Activated T-helper 2 cell treated with anti-CD3 and anti-CD28 coated beads, Interferon-gamma antibody, Interleukin-2, Interleukin-4, amounts not matched to agents 10 μg/mL and 5 μg/mL and 100 μg/mL, durations not matched to agents 14 hours and 24 hours and 36 hours (primary cell): ENCODE measurements at places on chromosomes 7 and 10. TPM values are rescaled to one million over a fixed set of nuclear protein-coding genes. Genes with fewer than 3 reads are reported as not detected.

ANKRD61 gene
- 0.25 and 0.27 TPM in 2 replicates for total RNA-seq

LIPK gene
- total RNA-seq: not detected in 2 replicates

PPP1R3C gene
- 0.14 and 0.21 TPM in 2 replicates for total RNA-seq

SEMA3C gene
- total RNA-seq: 0.16 TPM in 1 of 2 replicates, not detected in the other

INSYN2A gene
- not detected in 2 replicates for total RNA-seq

TRIM8 gene
- 76.7 and 82.9 TPM in 2 replicates for total RNA-seq

C10orf62 gene
- total RNA-seq: not detected in 2 replicates

NEURL1 gene
- 1.7 and 2.2 TPM in 2 replicates for total RNA-seq

ACSM6 gene
- total RNA-seq: not detected in 2 replicates

ADAM12 gene
- 0.02 and 0.05 TPM in 2 replicates for total RNA-seq

BICC1 gene
- total RNA-seq: 0.11 and 0.21 TPM in 2 replicates

NUTM2E gene
- total RNA-seq: 0.11 TPM in 1 of 2 replicates, not detected in the other

LUC7L2 gene
- 150 and 151 TPM in 2 replicates for total RNA-seq

TMEM26 gene
- total RNA-seq: not detected in 2 replicates

YAE1 gene
- 11.9 TPM in 2 replicates for total RNA-seq

SPDYE16 gene
- total RNA-seq: 0.14 and 0.30 TPM in 2 replicates

ST8SIA6 gene
- not detected in 2 replicates for total RNA-seq

GATA3 gene
- total RNA-seq: 281 and 293 TPM in 2 replicates

ANKRD7 gene
- not detected in 2 replicates for total RNA-seq

CCDC3 gene
- total RNA-seq: 0.09 and 0.11 TPM in 2 replicates

FZD1 gene
- 0.80 and 0.84 TPM in 2 replicates for total RNA-seq

OGDHL gene
- 3.7 and 3.9 TPM in 2 replicates for total RNA-seq

SRRM3 gene
- 0.11 and 0.23 TPM in 2 replicates for total RNA-seq

LIPN gene
- not detected in 2 replicates for total RNA-seq

CYP26C1 gene
- total RNA-seq: 0.05 TPM in 1 of 2 replicates, not detected in the other

ADRB1 gene
- not detected in 2 replicates for total RNA-seq

GIMAP6 gene
- total RNA-seq: 25.8 and 29.4 TPM in 2 replicates

CPED1 gene
- not detected in 2 replicates for total RNA-seq

NUTM2A gene
- 0.07 and 0.30 TPM in 2 replicates for total RNA-seq

PRKG1 gene
- not detected in 2 replicates for total RNA-seq

SLC26A3 gene
- total RNA-seq: not detected in 2 replicates

GRID1 gene
- total RNA-seq: not detected in 2 replicates

TMEM178B gene
- 0.30 and 0.41 TPM in 2 replicates for total RNA-seq

PRR15 gene
- not detected in 2 replicates for total RNA-seq

LRMDA gene
- total RNA-seq: not detected in 2 replicates

FAM237B gene
- not detected in 2 replicates for total RNA-seq

MPLKIP gene
- 35.6 and 39.0 TPM in 2 replicates for total RNA-seq

PLAU gene
- total RNA-seq: 1.7 and 1.8 TPM in 2 replicates

HKDC1 gene
- 0.09 and 0.11 TPM in 2 replicates for total RNA-seq
